ENCODE measurements at places on chromosomes 1 and 21.

DNA sequence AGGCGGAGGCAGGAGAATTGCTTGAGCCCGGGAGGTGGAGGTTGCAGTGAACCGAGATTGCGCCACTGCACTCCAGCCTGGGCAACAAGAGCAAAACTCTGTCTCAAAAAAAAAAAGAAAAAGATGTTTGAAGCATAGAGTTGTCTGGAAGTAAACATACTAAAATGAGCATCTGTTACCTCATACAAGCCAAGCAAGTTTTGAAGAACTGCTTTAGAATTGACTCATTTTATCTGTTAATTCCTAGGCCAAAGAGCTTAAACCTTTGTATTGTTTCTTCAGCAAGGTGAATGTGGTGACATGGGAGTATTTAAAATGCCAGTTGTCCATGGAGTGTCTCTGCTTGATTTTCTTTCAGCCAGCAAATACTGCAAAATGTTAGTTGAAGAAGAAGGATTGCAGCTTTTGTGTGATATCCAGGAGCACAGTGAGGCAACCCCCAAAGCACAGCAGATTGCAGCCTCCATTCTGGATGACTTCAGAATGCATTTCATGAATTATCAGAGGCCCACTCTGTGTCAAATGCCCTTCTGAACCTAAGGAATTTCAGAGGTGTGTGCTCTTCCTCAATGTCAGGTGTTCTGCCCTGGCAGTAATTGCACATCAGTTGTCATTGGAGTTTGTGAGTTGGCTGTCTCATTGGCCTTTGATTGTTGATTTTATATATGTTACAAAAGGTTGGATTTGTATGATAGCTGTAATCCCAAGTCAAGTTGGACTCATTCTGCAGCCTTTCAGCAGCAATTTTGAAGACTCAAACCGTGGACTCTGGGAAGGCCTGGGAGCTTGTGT, 28.9 kb downstream of the ECHDC2 start:
- DNase-seq = no peak

GRCh38 chr1:234779160-234779538, 169.2 kb upstream of the IRF2BP2 start:
- no peak for DNase-seq

DNA sequence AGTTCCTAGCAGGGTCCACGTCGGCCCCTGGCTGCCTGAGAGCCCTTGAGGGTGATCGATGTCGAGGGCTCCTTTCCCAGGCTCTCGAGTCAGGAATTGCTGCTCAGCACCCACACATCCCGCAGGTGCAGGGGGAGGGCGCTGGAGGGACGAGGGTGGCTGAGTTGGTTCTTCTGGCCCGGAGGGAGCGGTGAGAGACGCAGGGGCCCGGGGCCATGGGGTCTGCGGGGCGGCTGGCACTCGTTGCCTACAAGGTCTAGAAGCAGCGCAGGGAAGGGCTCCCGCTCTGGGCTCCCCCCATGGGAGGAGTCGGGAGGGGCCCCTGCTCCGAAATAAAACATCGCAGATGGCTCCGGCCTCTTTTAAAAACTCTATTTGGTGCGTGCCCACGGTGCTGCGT, 18.2 kb downstream of the PANK4 start:
- no peak for DNase-seq

- DNase-seq = no peak
These were observed 58.7 kb downstream of the ALG14 start for GRCh38 chr1:95013950-95014574.

DNA sequence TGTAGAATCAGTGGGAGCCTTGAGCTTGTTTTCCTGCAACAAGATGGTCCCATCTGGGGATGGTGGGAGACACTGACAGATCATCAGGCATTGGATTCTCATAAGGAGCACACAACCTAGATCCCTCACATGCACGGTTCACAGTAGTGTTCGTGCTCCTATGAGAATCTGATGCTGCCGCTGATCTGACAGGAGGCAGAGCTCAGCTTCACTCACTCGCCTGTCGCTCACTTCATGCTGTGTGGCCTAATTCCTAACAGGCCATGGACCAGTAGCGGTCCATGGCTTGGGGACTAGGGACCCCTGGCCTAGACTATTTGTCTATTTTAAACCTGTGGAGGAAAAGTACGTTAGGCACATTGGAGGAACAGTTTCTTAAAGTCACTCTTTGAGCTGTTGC, 140.0 kb downstream of the EDEM3 start:
- DNase-seq = no peak

DNA sequence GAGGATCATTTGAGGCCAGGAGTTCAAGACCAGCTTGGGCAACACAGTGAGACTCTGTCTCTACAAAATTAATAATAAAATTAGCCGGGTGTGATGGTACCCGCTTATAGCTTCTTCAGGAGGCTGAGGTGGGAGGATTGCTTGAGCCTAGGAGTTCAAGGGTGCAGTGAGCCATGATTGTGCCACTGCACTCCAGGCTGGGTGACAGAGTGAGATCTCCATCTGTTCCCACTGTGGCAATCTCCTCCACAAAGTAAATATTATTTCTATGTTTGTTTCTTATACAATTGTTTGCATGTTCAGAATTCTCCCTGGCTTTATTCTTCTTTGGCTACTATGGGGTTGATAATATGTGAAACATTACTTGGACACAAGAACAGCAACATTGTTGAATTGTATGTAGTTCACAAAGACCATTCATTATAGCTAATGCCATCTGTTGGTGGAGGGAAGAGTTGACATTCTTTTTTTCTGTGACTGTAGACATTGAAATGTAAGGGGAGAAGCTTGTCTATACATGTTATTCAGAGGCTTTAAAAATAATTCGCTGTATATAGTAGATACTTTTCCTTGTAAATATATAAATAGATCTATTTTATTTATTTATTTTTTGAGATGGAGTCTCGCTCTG, 47.8 kb upstream of the SRSF10 start:
- no peak for DNase-seq

- peak; percentile 50 for DNase-seq
These were observed at the start of gene BRWD1 for GRCh38 chr21:39313571-39314142. Gene BRWD1, minus strand, starts transcription at chr21:39313632. Its CDS starts 141 bp downstream, at chr21:39313491.

DNA sequence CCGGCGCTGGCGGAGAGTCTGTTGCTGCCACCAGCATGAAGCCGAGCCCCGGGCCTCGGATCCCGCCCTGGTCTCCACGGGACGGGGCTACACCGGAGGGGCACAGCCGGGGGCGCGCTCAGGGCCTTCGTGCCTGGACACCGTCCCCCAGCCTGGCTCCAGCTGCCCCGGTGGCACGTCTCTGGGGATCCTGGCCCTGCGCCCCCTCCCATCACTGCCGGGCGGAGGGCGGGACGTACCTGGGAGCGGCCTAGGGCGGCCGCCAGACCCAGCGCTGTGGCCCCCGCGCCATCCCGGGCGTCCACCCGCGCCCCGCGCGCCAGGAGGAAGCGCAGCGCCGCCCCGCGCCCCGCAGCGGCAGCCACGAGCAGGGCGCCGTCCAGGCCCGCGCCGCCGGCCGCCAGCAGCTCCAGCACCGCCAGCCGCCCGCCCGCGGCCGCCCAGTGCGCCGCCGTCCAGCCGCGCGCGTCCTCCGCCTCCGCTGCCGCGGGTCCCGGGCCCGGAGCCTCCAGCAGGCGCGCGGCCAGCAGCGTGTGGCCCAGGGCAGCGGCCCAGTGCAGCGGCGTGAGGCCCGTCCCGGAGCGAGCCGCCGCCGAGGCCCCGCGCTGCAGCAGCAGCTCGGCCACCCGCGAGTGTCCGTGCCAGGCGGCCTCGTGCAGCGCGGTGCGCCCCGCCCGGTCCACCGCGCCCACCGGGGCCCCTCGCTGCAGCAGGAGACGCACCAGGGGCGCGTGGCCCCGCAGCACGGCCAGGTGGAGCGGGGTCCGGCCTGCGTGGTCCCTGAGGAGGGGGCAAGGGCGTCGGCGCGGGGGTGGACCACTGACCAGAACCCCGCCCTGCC, 1.0 kb downstream of the ANKRD65 start:
- DNase-seq = no peak

DNA sequence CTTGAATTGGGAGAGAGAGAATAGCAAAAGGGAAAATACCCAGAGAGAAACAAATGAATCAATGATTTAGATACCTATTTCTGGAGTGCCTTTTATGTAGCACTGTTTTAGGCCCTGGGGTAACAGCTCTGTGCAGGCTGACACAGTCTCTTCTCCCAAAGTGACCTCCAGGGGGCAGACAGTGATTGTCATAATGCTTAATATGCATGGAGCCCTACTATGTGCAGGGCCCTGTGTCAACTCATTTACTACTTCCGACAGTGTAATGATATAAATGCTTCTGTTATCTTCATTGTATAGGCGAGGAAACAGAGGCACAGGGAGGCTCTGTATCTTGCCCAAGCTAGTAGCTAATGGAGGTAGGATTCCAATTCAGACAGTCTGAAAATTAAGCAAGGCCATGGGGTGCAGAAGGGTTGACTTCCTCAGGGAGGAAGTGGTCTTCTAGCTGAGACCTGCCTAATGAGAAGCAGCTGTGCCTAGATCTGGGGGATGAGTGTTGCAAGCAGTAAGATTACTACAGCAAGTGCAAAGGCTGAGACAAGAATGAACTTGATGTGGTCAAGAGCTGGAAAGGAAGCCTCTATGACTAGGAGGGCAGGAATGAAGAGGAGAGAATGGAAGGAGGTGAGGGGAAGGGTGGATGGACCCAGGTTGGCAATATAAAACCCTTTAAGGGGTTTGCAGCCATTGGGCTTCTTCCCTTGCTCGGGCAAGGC, 16.2 kb upstream of the SERINC2 start:
- no peak for DNase-seq

DNA sequence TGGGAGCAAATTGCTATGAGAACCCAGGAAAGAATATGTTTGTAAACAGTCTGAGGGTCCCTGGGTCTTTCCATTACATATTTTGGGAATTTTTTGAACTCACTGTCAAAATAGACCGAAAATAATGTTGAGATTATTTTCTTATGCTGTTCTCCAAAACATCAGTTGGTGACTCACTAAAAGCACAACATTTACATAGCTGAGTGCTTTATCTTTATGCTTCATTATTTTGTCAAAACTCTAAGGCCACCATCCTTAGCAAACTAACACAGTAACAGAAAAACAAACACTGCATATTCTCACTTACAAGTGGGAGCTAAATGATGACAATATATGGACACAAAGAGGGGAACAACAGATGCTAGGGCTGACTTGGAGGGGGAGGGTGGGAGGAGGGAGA, 459.3 kb downstream of the ADGRL2 start:
- DNase-seq = no peak

- no peak for DNase-seq
These were observed 27.0 kb downstream of the MROH7 start for GRCh38 chr1:54668567-54668966.

- DNase-seq = no peak
These were observed 167.8 kb downstream of the PATJ start for GRCh38 chr1:61910035-61910434.

DNA sequence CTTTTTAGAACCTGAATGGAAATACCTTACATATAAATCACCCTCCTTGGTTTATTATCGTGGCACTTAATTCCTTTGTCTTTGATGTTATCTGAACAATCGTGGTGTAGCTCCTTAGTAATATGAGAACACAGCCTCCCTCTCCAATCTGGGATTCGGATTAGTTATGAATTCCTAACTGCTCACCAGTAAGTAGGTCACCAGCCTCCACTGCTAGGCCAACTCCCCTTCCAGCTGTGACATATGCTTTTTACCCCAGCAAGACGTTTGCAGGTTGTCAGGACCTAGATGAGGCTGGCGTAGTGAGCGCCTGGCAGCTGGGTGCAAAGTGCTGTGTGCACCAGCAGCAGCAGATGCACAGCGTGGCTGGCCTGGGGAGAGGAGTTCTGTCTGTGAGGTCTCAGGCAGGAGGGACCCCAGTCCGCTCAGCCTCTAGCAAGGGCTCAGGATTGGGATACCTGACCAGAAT, 38.2 kb downstream of the NTPCR start:
- DNase-seq = peak; percentile 46

DNA sequence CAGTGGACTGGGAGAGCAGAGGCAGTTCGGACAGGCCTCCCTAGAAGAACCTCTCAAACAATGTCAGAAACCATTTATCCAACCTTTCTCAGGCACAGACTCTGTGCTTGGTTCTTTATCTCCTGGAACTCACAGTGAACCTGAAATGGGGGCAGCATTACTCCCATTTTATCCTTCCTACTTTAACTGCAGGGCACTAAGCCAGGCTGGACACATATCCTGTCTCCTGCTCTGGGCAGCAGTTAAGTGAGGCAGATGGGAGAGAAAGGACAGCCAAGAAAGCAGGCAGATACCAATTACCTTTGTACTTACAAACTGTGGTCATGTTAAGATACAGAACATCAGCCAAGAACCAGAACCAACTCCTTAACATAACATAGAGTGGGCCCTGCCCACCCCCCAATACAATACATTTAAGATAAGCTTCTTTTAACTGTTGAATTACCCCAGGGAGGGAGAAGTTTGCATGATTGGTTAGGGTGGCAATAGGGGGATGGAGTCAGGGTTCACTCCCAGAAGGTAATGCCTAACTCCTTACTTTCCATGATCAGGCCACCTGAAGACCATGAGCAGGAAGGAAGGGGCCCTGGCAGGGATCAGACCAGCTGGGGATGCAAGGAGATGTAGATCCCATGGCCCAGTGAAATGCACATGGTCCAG, 10.9 kb downstream of the KDF1 start:
- no peak for DNase-seq

GRCh38 chr1:190226006-190226405, 251.7 kb downstream of the BRINP3 start:
- no peak for DNase-seq

DNA sequence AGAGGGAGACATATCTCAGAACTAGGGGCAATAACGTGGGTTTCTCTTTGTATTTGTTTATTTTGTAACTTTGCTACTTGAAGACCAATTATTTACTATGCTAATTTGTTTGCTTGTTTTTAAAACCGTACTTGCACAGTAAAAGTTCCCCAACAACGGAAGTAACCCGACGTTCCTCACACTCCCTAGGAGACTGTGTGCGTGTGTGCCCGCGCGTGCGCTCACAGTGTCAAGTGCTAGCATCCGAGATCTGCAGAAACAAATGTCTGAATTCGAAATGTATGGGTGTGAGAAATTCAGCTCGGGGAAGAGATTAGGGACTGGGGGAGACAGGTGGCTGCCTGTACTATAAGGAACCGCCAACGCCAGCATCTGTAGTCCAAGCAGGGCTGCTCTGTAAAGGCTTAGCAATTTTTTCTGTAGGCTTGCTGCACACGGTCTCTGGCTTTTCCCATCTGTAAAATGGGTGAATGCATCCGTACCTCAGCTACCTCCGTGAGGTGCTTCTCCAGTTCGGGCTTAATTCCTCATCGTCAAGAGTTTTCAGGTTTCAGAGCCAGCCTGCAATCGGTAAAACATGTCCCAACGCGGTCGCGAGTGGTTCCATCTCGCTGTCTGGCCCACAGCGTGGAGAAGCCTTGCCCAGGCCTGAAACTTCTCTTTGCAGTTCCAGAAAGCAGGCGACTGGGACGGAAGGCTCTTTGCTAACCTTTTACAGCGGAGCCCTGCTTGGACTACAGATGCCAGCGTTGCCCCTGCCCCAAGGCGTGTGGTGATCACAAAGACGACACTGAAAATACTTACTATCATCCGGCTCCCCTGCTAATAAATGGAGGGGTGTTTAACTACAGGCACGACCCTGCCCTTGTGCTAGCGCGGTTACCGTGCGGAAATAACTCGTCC, 1.3 kb upstream of the OLIG2 start:
- DNase-seq = no peak
